ENCODE measurements at places on chromosomes 3 and 15.

- DNase-seq: no peak
These were observed 266.8 kb downstream of the ABHD5 start for GRCh38 chr3:43957553-43957952.

GRCh38 chr3:129490273-129490675 lies 38.2 kb upstream of the RHO start:
- DNase-seq: peak; percentile 15

DNA sequence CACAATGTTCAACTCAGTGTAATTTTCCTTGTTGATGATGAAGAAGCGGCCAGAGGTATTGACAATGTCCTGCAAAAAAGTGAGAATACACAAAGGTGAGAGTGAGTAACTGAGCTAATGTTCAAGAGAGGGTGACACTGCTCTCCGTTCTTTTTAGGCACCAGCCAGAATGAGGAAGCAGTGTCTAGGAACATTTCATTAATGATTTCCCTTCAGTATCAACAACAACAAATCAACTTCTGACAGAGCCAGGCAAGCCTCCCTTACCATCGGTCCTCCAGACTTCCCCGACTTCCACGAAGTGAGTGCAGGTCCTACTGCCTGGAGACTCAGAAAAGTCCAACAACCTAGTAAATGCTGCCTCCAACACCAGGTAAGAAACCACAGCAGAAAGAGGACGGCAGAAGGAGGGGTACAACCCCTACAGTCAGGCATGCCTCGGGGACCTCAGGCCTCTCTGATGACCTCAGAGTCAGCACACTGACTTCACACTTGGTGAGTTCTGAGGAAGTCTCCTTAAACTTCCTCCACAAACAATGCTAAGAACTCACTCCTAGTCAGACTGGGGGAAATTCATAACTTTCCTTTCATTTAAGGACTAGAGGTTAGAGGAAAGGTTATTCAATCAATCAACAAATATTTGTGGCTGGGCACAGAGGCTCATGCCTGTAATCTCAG lies 62.7 kb downstream of the NPTN start:
- DNase-seq: no peak

GRCh38 chr3:52339612-52340011 lies 23.5 kb downstream of the DNAH1 start:
- DNase-seq: peak; percentile 5

DNA sequence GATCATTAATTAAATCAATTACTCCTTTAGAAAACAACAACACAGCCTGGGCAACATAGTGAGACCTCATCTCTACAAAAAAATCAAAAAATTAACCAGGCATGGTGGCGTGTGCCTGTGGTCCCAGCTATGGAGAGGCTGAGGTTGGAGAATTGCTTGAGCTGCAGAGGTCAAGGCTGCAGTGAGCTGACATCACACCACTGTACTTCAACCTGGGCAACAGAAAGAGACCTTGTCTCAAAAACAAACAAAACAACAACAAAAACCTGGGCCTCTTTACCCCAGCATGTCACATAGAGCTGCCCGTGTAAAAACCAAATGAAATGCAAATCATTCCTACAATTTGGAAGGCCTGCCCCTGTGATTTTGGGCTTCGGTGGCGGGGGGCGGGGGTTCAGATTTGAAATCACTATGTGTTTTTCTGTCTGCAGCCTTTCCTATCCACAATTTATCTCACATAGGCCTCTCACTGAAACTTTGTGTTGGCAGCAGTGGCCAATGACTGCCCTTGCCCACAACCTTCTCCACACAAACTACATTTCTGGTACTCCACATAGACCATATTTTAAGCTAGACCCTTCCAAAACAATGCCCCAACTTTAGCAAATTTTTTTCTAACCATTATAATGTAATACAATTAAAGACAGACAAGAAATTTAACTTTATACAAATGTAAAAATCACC lies 6.5 kb downstream of the ADAM10 start:
- no peak for DNase-seq

DNA sequence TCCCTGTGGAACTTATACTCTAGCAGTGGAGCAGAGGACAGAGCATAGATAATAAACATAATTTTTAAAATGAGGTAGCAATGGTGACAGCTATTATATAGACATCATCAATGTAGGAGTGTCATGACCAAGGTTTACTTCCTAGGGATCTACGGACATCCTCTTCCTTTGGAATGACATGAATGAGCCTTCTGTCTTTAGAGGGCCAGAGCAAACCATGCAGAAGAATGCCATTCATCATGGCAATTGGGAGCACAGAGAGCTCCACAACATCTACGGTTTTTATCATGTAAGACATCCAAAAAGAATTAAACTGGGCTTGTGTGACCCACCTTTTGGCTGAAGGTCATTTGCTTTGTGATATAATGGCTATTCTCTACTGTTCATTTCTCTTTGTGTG lies 30.1 kb upstream of the CAPN3 start:
- no peak for DNase-seq

GRCh38 chr3:106277731-106278130 lies 408.9 kb upstream of the CBLB start:
- DNase-seq: no peak

- DNase-seq: no peak
These were observed 863 bp downstream of the PSMA4 start for GRCh38 chr15:78540871-78541743.

GRCh38 chr3:168168743-168169142 lies 73.0 kb upstream of the GOLIM4 start:
- no peak for DNase-seq

DNA sequence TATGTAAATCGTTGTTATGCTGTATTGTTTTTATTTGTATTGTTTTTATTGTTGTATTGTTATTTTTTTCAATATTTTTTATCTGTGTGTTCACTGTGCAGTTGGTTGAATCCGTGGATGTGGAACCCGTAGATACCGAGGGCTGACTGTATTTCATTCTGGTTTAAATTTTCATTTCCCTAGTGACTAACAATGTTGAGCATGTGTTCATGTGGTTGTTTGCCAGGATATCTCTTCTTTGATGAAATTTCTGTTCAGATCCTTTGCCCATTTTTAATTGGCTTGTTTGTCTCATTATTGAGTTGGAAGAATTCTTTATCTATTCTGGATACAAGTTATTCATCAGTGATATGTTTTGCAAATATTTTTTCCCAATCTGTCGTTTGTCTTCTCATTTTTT lies 29.7 kb downstream of the STOML1 start:
- DNase-seq: no peak

DNA sequence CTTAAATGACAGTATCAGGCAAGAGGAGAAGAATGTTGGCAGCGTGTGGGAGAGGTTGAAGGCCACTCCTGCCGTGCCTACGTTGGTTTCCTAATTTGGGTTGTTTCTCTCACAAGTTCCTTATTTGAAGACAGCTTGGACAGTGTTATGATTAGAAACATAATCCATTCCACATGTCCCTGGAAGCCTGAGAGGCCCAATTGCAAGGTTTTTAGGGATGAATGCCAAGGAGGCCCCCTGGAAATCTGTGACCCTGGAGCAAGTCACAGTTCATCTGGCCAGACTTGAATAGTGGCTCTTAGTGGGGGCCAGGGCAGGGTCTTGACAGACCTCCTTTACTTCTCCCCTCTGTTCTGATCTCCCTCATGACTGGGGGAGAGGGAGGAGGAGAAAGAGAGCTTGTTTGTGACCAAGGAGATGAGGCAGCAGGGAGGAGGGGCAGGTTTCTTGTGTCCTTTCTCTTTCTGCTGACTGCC lies 584.4 kb upstream of the TBL1XR1 start:
- no peak for DNase-seq

- DNase-seq: no peak
These were observed 163.6 kb upstream of the COL8A1 start for GRCh38 chr3:99474776-99475175.

- no peak for DNase-seq
These were observed 61.6 kb downstream of the RAB7A start for GRCh38 chr3:128787256-128788253.

- DNase-seq: no peak
These were observed 112.8 kb upstream of the TLE3 start for GRCh38 chr15:70210528-70210927.

DNA sequence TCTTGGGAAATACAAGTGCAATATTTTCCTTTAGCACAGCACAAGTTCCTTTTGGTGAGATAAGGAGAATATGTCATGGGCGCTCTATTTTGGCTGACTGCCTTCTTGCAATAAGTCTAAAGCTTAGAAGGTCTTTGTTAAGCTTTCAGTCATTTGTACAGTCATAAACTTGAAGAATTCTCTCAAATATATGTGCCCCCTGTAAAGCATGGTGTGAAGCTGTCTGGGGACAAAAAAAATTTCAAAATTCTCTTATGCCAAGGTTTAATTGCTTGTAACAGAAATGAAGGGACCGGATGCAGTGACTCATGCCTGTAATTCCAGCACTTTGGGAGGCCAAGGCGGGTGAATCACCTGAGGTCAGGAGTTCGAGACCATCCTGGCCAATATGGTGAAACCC lies 21.7 kb upstream of the ARID3B start:
- DNase-seq: no peak

- DNase-seq: no peak
These were observed 10.3 kb downstream of the SPINT1 start for GRCh38 chr15:40854161-40854560.

- DNase-seq: no peak
These were observed 35.2 kb downstream of the SENP8 start for GRCh38 chr15:72153269-72154000.

DNA sequence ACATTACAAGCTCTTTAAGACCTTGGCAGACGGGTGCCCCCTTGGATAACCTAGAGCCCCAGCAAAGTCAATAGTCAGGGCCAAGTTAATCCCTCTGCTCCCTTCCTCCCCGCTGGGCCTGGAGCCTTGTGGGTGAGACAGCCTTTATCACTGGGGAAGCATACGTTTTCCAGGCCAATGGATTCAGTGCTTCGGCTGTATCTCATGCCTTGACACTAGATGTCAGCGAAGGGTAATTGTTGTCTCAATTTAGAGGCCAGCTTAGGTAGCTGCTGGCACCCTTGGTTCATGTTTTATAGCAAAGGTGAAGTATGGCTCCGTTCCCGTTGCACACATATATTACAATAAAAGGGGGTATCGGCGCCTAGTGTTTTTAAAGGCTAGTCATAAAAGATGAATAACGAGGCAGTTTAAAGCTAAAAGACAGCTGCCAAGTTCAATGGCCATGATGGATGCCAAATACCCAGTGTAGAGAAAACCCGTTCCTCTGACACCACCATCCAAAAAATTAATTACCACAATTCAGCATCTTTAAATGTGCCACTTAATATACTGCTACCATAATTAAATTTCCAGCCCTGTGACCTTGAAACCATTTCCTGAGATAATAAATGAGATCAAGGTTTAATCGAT lies 52.3 kb upstream of the BNIP2 start:
- DNase-seq: no peak

DNA sequence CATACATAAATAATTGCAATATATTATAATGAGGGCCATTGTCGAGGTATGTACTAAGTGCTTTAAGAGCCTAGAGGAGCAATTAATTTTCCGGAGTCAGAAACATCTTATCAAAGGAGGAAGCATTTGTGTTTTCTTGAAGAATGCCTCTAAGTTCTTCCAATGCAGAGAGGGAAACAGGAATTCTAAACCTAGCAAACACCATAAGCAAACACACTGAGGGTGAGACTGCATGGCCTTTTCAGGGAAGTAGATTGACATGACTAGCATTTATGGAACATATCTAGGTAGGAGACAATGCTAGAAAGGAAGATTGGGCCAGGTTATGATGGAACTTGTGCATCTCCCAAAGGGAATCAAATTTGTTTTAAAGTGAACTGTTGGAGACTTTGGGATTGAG lies 7.2 kb upstream of the PLCL2 start:
- no peak for DNase-seq

GRCh38 chr3:59270209-59270608 lies 220.4 kb upstream of the CFAP20DC start:
- DNase-seq: no peak

- DNase-seq: no peak
These were observed 477.8 kb downstream of the RBMS3 start for GRCh38 chr3:29758434-29759322.

DNA sequence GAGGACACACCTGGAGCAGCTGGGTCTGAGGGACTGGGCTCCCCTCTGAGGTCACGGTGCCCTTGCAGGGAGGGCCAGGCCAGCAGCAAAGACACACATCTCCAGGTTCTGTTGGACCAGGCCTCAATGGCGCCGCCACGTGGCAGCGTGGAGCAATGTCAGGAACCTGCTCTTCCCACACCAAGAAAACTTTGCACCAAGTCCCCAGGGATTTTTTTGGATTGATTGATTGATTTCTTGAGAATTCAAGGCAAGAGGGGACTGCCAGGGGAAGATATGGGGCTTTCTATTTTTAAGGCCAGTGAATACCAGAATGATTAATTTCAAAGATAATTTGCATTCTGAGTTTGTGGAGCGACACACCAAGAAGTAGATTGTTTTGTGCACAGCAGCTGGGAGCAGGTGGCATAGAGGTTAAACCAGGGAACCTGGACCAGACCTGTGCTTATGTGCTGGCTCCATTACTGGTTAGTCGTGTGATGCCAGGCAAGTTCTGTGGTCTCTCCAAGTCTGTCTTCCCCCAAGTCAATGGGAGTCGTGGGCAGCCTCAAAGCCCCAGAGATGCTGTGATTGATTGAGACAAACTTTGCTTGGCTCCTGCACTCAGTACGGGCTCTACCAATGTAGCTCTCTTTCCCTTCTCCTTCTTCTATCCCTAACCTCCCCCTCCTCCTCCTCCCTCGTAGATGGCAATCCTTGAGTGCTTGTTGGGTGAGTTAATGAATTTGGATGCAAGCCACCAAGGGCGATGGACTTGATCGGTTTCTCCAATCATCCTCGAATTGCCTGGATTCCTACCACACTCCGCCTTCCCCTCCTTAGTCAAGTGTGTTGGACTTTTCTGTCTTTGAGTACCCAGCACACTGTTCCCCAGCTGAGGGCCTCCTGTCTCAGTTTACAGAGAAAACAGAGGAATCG lies 96.2 kb upstream of the TRPM1 start:
- no peak for DNase-seq

- DNase-seq: no peak
These were observed 31.7 kb downstream of the NR2F2 start for GRCh38 chr15:96362011-96362754.

DNA sequence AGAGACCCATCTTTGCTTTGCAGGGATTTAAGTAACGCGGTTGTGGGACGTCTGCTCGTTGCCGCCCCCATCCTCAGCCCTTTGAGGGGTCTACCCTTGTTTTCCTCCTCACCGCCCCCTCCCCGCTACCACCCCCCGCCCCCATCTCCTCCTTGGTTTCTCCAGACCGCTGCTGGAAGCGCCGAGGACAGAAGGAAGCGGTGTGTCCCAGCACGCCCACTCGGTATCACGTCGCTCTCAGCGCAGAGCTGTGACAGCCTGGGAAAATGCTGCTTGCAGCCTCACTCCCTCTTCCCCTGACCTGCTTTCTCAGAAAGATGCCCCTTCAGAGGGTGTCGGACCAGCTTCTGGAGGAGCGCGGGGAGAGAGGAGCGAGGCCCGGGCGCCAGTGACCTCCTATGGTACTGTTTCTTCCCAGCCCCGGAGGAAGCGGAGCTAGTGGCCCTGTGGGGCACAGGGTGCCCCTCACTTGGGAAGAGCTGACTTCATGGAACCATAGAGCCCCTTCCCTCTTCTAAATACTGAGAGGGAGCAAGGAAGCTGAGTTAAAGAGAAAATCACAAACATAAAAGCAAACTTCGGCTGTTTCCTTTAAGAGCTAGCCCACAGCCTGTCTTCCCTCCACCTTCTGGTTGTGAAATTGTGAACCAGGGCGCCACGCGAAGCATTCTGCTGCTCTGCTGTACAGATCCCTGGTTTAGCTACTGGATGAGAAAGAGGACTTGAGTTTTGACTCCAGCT lies 698 bp downstream of the IL1RAP start:
- DNase-seq: no peak
